ENCODE measurements at places on chromosomes 4 and X.

DNA sequence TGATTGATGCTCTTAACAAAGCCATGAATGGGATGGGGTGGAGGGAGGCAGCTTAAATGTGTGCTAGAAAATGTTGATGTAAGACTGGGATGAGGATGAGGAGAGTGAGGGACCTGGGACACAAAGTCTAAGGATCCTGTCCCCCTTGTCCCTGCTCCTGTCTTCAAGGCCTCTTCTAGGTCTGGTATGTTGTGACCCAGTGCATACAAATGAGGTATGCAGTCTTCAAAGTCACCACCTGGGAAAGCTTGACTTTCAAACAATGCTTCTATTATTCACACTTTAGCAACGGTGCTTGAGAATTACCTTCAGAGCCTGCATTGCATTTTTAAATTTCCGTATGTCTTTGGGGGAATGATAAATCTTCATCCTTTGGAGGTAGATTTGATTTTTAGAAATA, 88.4 kb upstream of the SLC34A2 start:
- DNase-seq = no peak

- no peak for DNase-seq
Observed at GRCh38 chrX:39724544-39724943, 373.2 kb downstream of the BCOR start.

GRCh38 chr4:48445704-48446103, 37.4 kb upstream of the SLC10A4 start:
- no peak for DNase-seq

- DNase-seq = peak; percentile 79
Observed at GRCh38 chrX:119477812-119478232, 9.6 kb downstream of the SLC25A5 start.

GRCh38 chr4:53015681-53016080, 153.6 kb downstream of the RASL11B start:
- peak; percentile 62 for DNase-seq

DNA sequence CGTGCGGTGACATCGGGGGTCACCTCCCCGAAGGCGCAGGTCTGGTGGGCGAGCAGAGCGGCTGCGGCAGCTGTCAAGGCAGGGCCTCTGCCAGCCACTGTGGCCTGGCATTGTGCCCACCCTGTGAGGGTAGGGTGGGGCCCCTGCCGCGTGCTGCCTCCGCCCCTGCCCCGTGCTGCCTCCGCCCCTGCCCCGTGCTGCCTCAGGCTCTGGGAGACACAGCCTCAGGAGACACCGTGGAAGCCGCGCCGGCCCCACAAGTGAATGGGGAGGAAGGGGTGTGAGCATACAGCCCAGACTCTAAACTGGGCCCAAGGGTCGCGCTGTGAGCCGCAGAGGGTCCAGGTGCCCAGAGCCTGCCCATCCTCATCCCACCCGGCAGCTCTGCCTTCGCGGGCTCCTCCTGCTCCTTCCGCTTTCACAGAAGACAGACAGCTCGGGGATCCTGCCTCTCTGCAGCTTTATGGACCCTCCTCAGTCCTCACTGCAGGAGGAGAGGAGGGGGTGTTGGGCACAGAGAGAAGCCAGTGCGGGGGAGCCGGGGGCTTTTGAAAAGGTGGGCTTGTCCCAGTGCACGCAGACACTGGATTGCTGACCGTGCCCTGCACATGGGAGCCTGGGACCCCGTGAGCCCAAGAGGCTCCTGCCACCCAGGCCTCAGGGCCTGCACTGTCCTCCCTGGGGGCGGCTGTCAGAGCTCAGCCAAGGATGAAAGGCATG, 27.4 kb downstream of the PCGF3 start:
- DNase-seq = no peak

- no peak for DNase-seq
Observed at GRCh38 chr4:8231551-8232049, 32.5 kb downstream of the SH3TC1 start.

DNA sequence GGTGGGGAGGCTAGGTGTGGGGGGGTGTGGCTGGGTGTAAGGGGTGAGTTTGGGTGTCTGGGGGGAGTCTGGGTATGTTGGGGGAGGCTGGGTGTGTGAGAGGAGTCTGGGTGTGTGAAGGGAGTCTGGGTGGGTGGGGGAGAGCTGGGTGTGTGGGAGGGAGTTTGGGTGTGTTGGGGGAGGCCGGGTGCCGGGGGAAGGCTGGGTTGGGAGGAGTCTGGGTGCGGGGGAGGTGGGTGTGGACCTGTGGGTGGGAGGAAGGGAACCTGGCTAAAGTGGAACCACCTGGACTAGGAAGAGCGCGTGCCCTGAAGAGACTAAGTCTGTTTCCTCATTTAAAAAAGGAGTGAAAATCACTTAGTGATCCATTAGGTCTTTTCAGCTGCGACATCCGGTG, 18.3 kb downstream of the SPON2 start:
- no peak for DNase-seq

- no peak for DNase-seq
Observed at GRCh38 chrX:1119275-1119674, 93.2 kb downstream of the CRLF2 start.

DNA sequence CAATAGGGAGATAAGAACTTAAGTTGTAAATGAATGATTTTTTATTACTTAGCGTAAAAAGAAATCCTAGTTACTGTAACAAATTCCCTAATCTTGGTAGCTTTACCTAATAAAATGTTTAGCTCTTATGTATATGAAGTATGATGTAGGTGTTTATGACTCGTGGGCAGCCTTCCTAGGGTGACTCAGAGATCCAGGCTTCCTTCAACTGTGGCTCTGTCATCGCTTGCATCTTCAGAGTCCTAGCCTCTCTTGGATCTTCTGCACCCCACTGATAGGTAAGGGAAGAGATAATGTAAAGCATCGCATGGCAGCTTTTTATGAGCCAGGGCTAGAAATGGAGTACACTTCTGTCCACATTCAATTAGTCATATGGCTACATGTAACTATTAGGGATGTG, 165.6 kb upstream of the GLRA2 start:
- no peak for DNase-seq

GRCh38 chr4:38684951-38685844, 21.2 kb downstream of the KLF3 start:
- DNase-seq = peak; percentile 35

GRCh38 chrX:71170660-71171059, 26.0 kb downstream of the NLGN3 start:
- no peak for DNase-seq

DNA sequence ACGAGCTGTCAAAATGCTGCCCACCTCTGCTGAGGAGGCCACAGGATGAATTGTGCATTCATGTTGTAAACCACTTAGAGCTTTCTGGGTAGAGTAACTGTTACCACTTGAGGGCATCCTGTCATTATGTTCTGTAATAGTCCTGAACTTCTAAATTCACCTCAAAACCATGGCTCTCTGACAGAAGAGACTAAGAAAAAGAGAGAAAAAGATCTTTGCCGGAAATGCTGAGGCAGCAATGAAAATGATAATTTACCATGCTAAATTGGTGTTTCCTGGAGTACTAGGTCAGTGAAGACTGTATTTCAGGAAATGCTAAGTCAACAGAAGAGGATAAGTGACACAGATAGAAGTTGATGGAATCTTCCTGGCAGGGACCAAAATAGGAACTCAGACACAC, 942.3 kb upstream of the SLIT2 start:
- peak; percentile 62 for DNase-seq

DNA sequence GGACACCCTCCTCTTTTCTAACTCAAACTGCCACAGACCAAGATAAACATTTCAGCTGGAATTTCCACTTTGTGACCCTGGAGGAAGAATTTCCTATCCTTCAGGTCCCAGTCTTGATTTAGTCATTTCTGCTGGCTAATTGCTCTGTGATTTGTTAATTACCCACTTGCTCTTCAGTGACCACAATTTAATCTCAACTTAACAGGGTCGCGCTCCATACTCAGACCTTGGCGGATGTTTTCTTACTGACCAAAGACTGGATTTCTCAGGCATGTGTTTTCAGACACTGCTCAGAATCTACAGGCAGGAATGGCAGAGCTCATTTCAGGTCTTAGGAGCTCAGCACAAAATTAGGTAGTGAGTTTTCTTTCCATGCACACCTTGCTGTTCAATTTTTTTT, 188.9 kb downstream of the ASMT start:
- DNase-seq = no peak

DNA sequence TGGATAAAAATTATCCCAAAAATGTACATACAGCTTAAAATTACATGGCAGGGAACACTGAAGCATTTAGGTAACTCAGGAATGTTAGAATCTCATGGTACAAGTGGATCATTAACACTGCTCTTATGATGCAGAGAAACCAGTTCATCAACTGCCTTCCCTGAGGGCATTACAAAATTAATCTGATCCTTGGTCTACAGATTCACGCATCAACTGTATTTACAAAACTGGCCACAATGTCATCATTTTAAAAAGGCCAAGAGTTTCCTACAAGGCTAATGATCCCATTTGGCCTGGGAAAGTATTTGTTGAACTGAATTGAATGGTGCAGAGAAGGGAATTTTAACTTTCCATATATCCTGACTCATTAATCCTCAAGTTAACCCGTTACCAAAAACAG, 84.6 kb downstream of the TSPAN5 start:
- DNase-seq = peak; percentile 78

GRCh38 chrX:34893741-34894140, 48.9 kb upstream of the FAM47B start:
- DNase-seq = no peak

DNA sequence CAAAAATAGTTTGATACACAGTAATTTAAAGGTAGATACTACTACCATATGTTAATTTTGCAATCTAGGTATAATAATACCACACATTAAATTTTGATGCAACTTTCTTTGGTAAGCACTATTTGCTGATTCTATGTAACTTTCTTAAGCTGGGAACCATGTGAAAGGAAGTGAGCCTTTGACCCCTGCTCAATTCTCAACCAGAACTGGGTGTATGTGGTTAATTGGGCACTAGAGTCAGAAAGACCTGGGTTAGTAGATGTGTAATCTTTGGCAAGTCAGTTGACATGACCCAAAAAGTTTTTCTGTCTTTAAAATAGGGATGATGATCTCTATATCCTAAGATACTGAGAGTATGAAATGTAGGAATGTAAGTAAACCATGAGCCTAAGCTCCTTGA, 22.4 kb downstream of the TLR2 start:
- no peak for DNase-seq

- DNase-seq = peak; percentile 97
Observed at GRCh38 chr4:14856062-14856933, 146.0 kb upstream of the CPEB2 start.

DNA sequence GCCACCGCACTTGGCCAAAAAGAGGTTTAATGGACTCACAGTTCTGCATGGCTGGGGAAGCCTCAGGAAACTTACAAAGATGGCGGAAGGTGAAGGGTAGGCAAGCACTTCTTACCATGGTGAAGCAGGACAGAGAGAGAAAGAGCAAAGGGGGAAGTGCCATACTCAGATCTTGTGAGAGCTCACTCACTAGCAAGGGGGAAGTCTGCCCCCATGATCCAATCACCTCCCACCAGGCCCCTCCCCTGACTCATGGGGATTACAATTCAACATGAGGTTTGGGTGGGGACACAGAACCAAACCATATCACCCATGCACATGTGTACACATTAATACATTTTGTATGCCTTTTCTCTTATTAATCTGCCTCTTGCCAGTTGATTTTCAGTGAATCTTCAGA, 77.2 kb upstream of the HSD17B10 start:
- DNase-seq = no peak

DNA sequence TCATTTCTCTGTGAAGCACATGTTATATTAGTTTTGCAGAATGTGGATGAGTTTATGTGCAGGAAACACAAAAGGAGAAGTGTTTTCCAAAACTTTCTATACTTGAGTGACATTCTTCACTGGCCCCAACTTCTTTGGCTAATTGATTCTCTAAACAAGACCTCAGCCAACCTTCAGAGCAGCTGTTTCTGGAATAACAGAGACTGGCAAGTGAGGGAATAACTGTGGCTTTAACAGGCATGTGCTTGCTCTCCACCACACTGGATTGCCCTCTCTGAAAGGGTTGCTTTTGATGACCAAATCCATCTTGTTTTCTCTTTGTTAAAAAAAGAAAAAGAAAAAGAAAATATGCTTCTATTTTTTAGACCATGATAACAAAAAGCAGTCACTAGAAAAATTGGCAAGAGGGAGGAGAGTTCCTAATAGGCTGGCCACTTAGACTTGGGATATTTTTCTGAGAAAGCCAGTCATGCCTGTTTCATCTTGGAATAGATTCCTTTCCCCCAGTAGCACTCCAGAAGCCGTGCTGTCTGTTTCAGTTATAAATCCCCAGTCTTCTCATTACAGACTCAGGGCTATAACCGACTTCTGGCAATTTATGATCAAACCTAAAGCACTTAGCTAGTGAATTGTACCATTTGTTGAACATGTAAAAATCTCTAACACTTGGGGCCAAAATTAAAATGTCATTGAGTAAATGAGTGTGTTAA, 295.0 kb upstream of the NR3C2 start:
- no peak for DNase-seq

DNA sequence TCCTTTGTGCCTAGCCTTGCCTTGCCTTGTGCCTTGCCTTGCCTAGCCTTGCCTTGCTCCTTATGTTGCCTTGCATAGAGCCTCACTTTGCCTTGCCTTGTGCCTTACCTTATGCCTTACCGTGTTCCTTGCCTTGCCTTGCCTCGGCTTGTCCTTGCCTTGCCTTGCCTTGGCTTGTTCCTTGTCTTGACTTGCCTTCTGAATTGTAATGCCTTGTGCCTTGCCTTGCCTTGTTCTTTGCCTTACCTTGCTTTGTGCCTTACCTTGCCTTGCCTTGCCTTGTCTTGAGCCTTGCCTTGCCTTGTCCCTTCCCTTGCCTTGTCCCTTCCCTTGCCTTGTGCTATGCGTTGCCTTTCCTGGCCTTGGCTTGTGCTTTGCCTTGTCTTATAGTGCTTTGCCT, 90.2 kb downstream of the TAB3 start:
- DNase-seq = no peak

- no peak for DNase-seq
Observed at GRCh38 chr4:23788027-23788426, 101.8 kb downstream of the PPARGC1A start.

DNA sequence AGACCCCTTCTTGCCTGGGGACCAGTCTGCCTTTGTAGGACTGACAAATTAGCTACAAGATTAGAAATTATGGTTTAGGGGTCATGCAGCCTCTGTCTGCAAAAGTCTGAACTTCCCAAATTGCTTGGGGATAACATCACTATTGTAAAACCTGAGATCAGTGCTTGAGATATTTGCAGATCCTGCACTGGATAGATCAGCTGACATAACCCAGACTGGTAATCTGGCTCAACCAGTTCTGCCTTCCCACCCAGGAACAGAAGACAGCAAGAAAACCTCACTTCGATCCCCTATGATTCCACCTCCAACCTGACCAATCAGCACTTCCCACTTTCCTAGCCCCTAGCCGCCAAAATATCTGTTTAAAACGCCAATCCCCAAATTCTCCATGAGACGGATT, 202.8 kb upstream of the DIAPH2 start:
- no peak for DNase-seq

- DNase-seq = no peak
Observed at GRCh38 chr4:180084561-180084960, 2158.6 kb upstream of the TENM3 start.

DNA sequence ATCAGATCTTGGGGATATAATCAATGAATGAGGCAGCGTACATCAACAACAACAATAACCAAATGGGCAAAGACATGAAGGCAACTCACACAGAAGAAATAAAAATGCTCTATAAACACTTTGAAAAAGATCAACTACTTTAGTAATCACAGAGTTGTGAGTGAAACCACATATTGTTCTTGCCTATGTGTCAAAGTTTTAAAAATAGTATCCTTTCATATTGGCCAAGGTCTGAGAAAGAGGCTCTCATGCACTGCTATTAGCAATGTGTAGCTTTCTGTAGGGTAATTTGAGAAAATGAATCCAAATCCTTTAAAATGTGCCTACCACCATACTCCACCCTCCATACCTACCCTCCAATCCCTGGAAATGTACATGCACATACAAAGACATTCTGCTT, 25.0 kb downstream of the COQ2 start:
- DNase-seq = peak; percentile 13

GRCh38 chr4:18314731-18315130, 293.2 kb upstream of the LCORL start:
- DNase-seq = no peak
